ENCODE measurements at places on chromosomes 6 and 20. TPM values are rescaled to one million over a fixed set of nuclear protein-coding genes. Genes with fewer than 3 reads are reported as not detected.

Gene AIF1
- 6.4 TPM for total RNA-seq

Gene CALHM4
- total RNA-seq: not detected

Gene RAET1G
- not detected for total RNA-seq

Gene LPIN3
- total RNA-seq: 0.36 TPM

Gene MUC21
- not detected for total RNA-seq

Gene MYBL2
- total RNA-seq: 2.4 TPM

Gene SEL1L2
- not detected for total RNA-seq
